Stimulated activated CD4-positive, alpha-beta T cell treated with anti-CD3 and anti-CD28 coated beads, Interleukin-1b, Interleukin-23, amount 100 ng/mL, for 1 hour (primary cell): ENCODE measurements at places on chromosomes 11 and 22.

DNA sequence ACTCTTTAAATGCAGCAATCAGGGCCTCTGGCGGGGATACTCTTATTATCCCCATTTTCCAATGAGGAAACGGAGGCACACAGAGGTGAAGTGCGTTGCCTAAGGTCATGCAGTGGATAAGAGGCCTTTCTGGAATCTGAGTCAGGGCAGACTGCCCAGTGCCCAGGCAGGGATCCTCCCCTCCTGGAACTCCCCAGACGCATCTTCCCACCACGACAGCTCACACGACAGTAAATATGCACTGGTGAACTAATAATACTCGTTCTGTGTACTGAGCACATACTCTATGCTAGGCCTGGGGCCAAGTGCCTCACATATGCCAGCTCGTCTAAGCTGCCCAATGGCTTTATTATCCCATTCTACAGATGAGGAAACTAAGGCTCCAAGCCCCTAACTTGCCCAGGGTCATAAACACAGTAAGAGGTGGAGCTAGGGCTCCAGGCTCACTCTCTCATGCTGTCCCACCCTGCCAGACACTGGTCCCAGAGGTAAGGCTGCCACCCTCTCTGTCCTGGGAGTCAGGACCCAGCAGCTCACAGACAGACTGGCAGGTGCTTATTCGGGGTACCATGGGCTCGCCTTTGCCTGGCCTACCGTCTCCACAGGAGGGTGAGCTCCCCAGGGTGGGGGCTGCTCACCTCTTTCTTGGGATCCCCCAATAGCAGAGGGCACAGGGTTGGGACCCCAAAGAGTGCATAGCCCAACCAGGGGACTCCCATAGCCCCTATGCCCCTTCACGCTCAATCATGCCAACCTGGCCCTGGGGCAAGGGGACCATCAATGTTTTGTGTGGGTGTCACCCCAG is 2.3 kb downstream of the IL2RB start:
- no peak for DNase-seq

DNA sequence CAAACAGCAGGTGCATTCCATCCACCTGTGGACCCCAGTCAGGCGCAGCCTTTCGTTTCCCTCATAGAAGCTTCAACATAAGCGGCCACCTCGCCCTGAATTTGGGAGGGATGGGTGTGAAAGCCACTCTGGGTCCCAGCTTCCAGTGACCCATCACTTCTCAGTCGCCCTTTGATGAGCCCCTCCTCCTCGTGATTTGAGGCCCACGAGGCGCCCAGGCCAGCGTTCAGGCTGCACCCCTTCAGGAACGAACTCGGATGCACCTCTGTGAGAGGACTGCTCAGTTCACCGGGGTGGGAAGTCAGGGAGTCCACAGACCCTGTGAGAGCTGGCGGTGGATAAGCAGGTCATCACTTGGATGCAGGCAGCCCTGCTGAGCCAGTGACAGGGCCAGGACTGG is 1118.2 kb downstream of the BRD1 start:
- DNase-seq, result no peak

DNA sequence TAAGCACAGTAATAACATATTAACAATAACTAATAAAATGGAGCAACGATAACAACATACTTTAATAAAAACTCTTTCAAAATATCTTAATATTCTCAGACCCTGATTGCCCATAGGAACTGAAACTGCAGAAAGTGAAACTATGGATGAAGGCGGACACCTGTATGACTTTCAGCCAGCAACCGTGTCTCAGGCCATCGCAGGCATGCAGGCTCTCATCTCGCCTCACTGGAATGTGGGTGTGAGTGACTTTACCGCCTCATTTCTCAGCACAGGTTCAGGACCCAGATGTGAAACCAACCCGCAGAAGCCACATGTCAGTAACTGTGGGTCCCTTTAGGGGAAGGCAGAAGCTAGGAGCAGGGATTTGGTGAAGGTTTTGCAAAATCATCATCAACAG is 539.1 kb downstream of the FAM181B start:
- DNase-seq, result no peak

GRCh38 chr11:72584293-72584938 is 89.8 kb downstream of the PDE2A start:
- no peak for DNase-seq

DNA sequence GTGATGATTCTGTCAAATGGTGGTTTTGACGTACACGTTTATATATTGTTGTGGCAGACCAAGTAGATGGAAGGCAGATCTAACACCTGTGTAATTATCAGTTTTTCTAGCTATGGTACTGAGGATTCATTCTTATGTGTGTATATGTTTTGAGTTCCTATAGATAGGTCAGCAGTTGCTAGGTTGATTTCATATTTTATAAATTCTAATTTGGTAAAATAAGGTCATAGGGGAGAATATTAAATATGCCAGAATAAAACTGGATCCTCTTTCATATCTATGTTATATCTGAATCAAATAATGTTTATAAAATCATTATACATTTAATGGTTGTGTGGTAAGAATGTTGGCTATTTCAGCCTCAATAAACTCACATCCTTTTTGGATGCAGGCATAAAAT is 27.6 kb downstream of the HIPK3 start:
- DNase-seq, result no peak

DNA sequence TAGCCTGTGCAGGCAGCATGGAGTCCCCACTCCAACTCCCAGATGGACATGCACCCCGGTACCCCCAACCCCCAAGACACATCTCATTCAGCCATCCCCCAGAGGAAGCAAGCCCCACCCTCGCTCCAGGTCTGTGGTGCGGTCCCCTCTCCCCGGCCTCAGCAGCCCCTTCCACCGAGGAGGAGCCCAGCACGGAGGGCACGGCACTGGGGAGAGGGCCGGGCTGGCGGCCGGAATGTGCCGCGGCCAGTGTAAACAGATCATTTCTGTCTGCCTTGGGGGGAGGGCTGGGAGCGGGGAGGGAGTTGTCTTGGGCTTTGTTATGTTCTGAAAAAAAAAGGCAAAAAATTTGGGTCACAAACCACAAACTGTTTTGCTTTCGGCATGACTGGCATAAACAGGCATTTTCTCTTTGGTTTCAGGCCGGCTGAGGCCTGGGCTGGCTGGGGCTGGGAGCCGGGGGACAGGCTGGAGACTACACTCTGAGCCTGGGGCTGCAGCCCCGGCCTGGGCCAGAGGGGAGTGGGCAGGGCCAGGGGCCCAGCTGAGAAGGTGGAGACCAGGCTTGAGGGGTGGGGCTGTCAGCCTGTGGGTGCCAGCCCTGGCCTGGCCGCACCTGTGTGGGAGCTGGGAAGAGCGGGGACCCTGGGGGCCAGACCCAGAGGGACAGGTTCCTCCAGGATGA is 16.8 kb downstream of the IGF2 start:
- no peak for DNase-seq

GRCh38 chr11:57116654-57117053 is 65.1 kb upstream of the LRRC55 start:
- DNase-seq, result no peak

DNA sequence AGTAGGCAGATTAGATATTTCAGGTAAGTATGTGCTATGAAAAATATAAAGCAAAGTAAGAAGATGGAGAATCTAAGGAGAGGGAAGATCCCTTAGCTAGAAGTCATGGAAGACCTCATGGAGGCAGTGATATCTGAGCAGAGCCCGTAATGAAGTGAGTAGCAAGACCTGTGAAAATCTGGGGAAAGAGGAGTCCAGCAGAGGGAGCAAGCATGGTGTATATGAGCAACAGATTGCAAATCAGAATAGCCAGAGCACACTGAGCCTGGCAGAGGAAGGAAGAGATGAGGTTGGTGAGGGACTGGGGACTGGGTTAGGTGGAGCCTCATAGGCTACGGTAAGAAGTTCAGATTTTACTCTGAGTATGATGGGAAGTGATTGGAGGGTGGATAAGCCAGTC is 9.4 kb downstream of the LHFPL7 start:
- no peak for DNase-seq

- no peak for DNase-seq
Observed at GRCh38 chr11:111598559-111598958, 3.7 kb upstream of the SIK2 start.

DNA sequence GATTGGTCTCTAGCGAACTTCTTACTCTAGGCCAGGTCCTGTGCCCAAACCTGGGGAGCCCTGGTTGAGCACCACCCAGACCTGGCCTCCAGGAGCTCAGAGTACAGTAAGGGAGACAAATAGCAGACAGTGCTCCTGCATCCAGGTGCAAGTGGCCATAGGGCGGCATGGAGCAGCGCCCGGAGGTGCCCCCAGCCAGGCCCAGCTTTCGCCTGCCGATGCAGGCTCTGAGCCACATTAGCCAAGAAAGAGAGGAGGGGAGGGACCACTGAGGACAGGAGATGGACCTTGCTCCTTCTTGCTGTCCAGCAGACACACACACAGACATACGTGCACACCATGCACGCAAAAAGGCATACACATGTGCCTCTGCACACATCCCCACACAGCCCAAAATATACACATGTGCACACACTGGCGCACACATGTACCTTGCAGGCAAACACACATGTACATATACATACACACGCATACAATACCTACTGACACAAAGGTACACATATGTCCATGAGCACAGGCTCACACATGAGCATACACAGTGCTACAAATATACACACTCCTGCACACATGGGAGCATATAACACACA is 68.7 kb upstream of the FGF3 start:
- no peak for DNase-seq

GRCh38 chr11:37718431-37718999 is 1120.5 kb upstream of the RAG2 start:
- DNase-seq, result no peak

GRCh38 chr11:122744357-122744756 is 88.8 kb downstream of the UBASH3B start:
- DNase-seq, result no peak

- no peak for DNase-seq
Observed at GRCh38 chr11:126824035-126824607, 176.4 kb downstream of the KIRREL3 start.

DNA sequence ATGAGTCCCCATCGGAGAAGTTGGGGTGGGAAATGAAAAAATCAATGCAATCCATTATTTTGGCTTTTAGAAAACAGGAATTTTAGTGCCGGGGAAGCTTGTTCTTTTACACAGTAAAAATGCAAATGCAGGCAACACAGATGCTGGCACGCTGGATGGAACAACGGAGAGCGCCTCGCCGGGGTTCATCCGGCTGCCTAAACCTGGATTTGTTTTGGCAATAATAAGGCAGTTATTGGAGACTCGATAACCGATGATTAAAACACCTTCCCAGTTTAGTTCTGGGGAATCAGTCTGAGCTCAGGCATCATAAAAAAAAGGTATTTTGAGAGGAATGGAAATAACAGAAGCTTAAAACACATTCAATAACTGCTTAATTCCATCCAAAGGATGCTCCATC is 2.9 kb downstream of the DSCAML1 start:
- no peak for DNase-seq

DNA sequence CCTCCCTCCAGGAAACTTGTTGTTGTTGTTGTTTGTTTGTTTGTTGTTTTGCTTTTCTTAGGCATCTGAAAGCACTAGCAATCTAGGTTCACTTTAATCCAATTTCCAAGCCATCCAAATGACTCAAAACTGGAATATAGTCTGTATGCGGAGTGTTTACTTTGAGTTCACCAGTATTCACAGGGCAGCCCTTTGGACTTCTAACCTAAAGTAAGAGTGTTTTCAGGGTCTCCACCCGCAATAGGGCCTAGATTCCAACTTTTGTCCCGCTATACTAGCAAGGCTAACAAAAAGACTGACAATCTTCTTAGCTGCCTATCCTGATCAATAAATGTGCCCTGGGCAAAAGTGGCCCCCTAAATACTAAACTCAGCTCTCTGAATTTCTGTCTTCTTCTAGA is 13.6 kb downstream of the PGM2L1 start:
- no peak for DNase-seq

DNA sequence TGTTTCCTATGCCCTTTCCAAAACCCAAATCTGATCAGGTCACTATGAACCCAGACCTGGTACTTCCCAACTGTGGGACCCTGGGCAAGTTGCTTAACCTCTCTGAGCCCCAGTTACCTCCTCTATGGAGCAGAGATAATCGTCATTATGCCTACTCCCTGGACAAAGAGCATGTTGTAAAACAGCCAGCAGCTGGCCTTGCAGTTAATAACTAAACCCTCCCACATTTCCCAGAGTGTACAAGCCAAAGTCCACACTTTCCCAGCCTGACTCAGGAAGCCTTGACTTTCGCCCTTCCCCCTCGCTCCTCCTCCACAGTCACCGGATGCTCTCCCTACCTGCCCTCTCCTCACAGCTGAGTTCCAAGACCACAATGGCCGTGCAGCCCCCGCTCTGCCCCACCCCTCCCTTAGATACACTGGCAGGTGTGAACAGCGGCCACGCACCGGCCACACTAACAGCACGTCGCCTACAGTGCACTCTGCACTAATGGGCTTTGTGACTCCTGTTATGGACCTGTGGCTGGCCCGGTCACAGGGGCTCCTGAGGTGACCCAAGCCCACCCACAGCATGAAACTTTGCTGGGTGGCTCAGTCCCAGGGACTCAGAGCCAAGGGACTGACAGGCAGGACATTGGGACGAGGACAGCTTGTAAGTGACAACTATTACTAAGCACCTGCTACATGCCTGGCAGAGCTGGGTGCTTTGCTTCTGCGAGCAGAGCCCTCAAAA is 15.6 kb upstream of the MFNG start:
- DNase-seq, result no peak

- no peak for DNase-seq
Observed at GRCh38 chr11:60344146-60344545, 17.1 kb downstream of the MS4A6E start.

GRCh38 chr22:24521791-24522245 is 26.7 kb downstream of the UPB1 start:
- DNase-seq, result no peak

DNA sequence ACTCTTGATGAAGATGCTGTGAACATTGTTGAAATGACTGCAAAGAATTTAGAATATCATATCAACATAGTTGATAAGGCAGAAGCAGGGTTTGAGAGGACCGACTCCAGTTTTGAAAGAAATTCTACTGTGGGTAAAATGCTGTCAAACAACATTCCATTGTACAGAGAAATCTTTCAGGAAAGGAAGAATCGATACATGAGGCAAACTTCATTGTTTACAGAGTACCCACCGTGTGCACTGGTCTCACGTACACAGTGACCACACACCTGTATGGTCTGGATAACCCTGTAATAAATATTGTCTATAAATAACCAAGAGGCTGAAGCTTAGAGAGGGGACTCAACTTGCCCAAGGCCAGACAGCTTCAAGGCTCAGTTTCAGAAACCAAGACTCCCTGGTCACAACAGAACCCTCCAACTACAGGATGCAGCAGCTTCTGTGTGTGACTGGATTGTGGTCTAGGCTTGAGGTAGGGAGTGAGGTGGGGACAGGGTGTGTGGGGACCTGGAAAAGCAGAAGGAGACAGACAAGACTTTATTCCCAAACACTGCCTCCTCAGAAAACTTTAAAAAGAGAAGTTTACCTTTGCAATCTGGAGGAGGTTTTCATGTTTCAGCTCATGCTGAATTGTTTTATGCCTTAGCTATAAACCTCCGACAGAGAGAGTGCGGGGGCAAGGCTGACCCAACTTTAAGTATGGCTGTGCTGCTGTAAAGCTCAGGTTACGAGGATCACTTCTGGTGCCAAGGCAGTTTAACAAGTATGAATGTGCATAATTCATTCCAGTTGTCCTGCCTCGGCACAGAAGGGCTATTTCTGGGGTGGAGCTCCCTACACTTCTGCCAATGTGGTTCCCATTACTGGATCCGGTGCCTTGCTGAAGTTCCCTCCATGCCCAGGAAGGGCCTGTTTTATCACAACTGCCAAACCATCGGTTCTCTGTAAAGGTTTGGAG is 372.6 kb upstream of the NARS2 start:
- DNase-seq, result no peak
